ENCODE measurements at places on chromosomes 4 and X.

GRCh38 chrX:135596495-135596894, 76.0 kb downstream of the INTS6L start:
- no peak for DNase-seq

DNA sequence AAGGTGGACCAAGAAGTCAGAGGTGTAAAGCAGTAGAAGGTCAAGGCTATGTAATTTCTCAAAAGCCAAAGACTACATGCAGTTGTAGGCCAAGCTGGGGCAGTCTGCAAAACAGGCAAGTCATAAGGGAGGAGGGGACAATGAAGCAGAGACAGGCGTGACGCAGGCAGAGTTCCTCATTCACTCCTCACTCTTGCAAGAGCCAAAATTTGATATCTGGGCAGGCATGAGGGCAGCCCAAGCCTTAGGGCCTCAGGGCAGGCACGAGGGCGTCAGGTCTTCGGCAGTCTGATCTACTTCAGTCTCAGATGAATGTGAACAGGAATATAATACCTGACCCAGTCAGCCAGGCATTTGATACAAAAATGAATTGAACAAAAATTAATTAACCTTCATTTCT, 86.4 kb upstream of the AGA start:
- DNase-seq, result no peak

DNA sequence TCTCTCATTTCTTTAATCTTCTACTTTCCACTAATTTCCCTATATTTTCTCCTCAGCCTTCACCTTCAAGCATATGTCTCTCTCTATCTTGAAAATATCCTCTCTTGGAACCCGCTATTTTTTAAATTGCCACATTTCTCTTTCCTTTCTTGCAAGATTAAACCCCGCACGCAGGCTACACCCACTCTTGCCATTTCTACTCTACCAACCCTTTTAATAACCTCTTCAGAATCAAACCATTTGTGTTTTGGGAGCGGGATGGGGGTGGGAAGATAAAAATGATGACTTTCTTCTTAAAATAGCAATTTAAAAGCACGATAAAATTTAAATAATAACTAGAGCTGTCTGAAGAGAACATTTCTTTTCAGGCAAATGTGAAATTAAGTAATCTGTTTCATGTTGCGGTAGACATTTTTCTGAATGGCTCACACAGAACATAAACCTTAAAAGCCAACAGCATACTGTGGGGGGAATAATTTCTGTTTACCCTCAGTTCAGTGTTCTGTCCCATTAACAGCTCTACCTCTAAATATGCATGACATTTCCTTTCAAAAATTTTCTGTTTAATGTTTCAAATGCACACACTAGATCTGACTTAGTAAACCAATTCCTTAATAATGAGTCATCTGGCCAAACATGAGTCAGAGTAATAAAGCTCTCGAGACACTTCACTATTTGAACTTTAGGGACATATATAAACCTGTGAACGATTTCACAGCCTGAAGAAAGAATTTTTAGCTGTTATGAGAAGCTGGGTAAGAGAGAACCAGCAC, 20.5 kb downstream of the ARSJ start:
- no peak for DNase-seq

DNA sequence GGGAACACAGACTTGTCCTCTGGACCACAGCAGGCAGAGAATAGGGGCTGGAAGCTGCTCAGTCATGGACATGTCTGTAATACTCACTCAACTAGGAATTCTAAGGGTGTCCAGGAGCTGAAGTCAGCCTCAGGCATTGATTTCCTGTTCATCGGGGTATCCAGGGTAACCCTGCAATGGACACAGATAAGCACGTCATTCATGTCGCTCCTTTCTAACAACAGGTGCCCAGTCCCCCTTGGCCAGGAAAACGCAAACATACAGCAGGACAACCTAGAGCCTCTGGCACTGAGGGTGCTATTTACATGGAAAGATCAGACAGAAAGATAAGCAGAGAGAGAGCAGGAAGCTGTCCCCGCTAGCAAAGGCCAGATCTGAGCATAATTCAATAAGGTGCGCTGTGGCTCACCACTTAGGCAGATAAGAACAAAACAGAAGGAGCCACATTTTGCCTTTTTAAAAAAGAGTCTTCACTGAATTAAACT, 21.3 kb downstream of the QDPR start:
- no peak for DNase-seq

GRCh38 chrX:57915680-57916079, 5.4 kb upstream of the ZXDA start:
- DNase-seq, result no peak

GRCh38 chrX:17390419-17390850, 15.4 kb downstream of the NHS start:
- no peak for DNase-seq

GRCh38 chr4:108930186-108930585, 167.3 kb upstream of the ETNPPL start:
- no peak for DNase-seq

DNA sequence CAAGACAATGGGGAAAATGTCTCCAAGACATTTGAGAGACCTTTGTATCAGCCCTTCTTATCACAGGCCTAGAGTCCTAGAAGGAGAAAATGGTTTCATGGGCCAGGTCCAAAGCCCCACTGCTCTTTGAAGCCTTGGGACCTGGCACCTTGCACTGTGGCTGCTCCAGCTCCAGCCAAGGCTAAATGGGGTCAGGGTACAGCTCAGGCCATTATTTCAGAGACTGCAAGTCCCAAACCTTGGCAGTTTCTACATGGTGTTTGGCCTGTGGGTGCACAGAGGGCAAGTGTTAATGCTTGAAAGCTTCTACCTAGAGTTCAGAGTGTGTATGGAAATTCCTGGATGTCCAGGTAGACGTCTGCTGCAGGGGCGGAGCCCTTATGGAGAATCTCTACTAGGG, 28.5 kb downstream of the SHROOM3 start:
- no peak for DNase-seq

DNA sequence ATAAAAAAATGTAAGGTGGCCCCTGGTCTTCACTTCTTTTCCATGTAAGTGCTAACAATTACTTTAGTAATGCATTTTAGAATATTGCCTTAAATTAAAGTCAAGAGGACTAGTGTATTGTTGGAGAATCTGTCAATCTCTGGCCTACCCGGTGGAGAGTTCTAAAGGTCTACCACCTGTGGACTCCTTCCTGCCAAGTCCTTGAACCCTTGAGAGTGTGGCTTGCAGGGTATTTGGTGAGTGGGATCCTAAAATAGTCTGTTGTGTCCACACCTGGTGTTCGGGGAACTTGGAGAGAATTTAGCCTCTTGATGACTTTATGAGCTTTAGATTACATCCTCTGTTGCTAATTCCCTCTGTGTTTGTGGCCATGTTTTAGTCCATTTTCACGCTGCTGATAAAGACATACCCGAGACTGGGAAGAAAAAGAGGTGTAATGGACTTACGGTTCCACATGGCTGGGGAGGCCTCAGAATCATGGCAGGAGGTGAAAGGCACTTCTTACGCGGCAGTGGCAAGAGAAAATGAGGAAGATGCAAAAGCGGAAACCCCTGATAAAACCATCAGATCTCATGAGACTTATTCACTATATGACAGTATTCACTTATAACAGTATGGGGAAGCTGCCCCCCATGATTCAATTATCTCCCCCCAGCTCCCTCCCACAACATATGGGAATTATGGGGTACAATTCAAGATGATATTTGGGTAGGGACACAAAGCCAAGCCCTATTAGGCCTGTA, 23.8 kb downstream of the DDIT4L start:
- no peak for DNase-seq

DNA sequence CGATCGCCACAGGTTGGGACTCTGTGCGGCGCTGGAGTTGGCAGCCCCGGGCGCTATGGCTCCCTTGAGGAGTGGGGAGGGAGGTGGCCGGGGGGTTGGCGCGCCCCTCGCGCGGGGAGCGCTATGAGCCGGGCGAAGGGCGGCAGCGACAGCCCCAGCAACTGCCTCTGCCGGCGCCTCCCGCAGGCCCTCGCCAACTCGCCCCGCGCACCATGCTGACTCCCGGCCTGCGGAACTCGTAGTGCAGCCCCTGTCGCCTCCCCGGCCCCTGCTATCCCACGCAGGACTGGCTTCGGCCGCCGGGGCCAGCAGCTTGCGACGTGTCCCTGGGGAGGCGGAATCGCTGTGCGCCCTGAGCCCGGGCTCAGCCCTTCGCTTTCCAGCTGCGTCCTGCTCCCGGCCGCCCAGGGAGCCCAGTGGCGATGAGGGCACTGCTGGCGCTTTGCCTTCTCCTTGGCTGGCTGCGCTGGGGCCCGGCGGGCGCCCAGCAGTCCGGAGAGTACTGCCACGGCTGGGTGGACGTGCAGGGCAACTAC, 415 bp downstream of the SHISA3 start:
- DNase-seq, result no peak

DNA sequence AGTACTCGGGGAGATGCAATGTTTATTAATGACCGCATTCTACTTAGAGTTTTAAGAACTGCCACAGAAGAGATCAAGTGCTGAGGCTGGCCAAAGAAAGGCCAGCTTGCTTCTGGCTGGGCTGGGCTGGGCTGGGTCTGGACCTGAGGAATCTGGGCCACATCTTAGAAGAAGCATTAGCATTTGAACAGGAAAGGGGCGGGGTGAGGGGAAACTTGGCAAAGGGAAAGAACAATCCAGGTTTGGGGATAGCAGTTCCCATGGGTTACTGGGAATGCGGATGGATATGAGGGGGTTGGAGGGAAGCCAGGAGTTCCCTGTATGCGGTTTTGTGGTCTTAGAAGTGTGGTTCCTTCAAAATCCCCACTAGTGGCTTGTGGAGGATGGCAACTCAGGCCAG, 83.3 kb downstream of the CLDN34 start:
- DNase-seq, result no peak

- no peak for DNase-seq
Measured at GRCh38 chrX:55867181-55867651, 149.7 kb downstream of the RRAGB start.

DNA sequence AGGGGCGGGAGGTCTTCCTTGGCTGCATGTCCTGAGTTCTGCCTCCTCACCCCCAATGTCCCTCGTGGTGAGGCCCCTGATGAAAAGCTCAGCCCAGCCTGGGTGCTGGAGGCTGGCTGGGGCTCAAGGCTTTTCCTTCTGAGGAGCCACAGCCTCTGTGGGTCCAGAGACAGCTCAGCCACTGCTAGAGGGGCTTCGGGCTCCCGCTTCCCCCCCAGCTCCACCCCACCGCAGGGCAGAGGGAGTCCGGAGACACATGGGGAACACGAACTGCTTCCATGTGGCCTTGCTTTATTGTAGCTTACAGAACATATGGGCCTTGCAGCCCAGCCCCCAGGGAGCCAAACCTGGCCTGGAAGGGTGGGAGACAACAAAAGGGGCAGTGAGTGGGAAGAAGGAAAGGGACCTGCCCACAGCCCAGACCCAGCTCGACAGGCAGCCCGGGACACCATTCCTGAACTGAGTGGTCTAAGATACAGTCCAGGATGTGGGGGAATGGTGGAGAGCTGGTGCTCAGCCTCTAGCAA, 89.9 kb upstream of the NKX1-1 start:
- no peak for DNase-seq

DNA sequence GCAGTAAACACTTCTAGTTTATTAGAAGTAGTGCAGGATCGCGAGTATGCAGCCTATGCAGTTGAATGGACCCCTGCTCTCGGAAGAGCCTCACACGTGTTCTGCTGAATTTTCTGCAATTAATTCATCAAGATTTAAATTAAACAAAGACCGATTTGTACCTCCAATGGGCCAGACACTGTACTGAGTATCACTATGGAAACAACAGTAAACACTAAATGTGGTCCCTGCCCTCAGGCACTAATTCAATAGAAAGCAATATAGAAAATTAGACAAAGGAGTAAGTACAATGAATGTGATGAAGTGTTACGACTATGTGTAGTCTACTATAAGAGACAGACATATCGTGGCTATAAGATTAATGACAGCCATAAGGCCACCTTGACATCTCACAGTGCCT, 740.3 kb upstream of the FRG1 start:
- no peak for DNase-seq

Data from sigmoid colon (tissue), 7 donors.